ENCODE measurements at places on chromosomes 5 and 9.

DNA sequence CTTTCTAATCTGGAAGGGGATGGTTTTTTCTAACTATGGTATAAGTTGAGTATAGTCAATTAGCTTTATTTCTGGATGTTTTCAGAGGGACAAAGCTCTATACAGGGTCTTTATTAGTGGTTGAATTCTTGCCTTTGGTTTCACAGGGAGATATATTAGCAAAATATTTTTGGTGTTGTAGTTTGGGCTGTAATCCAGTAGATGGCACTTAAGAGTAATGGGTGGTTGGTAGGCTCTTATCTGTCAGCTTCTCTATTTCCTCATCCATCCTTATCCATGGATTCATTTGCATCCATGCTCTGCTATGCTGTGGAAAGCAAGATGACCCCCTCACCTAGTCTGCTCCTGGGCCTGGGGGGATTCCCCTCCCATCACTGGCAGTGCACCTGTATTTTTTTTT is 363.6 kb upstream of the CYLC2 start:
- no peak for DNase-seq

DNA sequence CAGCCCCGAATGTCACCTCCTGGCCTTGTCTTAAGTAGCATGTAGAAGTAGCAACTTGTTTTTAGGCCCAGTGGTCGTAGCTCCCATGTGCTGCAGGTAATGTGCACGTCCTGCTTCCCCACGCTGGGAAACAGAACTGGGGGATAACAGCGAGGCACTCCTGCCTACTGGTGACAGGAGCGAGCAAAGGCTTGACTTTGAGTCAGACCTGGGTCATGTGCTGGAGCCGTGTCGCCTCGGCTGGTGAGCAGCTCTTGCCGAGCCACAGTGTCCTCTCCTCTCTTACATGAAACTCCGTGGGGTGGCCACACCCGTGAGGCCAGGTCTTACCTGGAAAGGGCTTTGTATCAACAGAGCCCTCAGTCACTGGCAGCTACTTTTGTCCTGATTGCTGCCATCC is 17.5 kb upstream of the POMT1 start:
- DNase-seq: no peak

- DNase-seq: no peak
Observed at GRCh38 chr5:174411479-174411819, 312.9 kb upstream of the MSX2 start.

DNA sequence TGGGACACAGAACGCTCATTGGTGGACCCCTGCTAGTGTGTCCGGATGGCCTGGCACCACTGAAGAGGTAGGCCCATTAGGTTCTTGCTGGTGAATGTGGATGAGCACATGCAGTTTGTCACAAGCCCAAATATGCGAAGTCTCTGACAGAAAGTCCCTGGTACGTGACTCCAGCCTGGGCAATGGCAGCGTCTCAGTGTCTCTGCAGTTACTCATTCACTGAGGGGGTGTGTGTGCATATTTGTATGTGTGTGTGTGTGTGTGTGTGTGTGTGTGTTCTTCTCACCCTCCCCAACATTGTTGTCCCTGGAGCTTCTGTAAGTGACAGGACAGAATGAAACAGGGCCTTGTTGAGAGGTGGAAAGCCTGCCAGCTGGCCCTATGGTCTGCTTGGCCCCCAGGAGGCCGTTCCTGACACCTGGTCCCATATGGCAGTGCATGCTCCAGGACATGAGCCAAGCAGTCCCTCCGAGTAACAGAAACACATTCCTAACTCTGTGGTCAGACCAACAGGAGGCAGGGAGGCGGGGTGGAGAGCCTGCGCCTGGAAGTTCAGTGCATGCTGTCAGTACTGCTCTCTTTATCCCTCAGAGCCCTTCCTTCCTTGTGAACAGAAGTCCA is 169.9 kb downstream of the SLC28A3 start:
- peak; percentile 98 for DNase-seq

GRCh38 chr9:123860603-123861002 is 69.3 kb downstream of the DENND1A start:
- DNase-seq: no peak

- DNase-seq: peak; percentile 90
Observed at GRCh38 chr9:128911529-128912035, 9.2 kb upstream of the PHYHD1 start.

DNA sequence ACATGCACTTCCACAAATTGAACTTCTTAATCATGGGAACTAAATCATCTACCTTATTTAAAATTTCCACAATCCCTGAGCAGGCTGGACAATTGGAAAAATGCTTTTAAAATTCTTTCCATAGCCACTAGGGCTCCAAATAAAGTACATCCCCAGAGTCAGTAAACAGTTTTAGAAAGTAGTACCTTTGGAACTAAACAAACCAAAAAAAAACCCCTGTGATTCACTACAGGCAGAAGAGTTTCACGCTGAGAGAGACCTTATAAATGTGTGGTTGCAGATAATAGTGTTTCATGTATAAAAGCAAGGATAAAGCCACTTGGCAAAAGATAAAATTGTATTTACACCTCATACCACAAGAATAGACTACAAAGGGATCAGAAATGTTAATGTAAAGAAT is 11.8 kb upstream of the HMGCR start:
- DNase-seq: no peak

DNA sequence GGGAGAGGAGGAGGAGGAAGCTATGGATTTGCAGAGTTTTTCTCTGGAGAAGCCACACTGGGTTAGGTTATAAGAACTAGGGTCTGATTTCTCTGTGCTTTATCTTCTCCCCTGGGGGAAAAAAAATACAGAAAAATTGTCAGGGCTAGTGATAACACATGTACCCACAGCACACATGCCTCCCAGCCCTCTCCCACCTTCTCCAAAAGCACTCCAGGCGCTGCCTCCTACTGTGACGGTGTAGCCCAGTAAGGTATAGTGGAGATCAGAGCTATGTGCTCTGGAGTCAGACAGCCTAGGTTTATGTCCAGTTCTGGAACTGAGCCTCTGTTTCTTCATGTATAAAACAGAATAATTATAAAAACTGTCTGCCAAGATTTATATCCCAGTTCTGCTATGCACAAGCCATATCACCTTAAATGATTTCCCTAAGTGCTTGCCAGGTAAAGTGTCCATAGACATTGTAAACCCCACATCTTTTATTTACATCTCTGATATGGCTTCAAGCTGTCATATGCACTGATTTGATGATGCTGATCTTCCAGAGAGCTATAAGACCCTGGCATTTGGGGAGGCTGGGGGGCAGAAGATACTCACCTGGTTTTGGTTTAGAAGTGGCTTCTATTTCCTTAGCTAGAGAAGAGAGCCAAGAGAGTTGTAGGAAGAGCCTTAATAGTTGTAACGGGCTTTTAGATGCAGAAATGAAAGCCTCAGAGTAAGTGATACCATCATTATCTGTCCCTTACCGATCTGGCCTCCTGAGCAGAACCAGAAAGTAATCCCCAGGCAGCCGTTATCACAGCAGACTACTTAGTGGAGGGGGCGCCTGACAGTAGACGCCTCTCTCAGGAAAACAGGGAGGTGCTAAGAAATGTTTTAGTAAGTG is 7.6 kb downstream of the SLC1A3 start:
- no peak for DNase-seq

Data from foreskin fibroblast (primary cell).